ENCODE measurements at places on chromosomes 16 and 17.

GRCh38 chr16:87464691-87465300, 28.0 kb downstream of the ZCCHC14 start:
- no peaks in the 10 kb centered on the region for H3K36me3 ChIP-seq
- H3K27ac ChIP-seq = no peak overlapping the region
- no peaks in the 10 kb centered on the region for H3K4me1 ChIP-seq
- H3K27me3 ChIP-seq = no peaks in the 10 kb centered on the region
- no peak overlapping the region for H3K4me3 ChIP-seq

DNA sequence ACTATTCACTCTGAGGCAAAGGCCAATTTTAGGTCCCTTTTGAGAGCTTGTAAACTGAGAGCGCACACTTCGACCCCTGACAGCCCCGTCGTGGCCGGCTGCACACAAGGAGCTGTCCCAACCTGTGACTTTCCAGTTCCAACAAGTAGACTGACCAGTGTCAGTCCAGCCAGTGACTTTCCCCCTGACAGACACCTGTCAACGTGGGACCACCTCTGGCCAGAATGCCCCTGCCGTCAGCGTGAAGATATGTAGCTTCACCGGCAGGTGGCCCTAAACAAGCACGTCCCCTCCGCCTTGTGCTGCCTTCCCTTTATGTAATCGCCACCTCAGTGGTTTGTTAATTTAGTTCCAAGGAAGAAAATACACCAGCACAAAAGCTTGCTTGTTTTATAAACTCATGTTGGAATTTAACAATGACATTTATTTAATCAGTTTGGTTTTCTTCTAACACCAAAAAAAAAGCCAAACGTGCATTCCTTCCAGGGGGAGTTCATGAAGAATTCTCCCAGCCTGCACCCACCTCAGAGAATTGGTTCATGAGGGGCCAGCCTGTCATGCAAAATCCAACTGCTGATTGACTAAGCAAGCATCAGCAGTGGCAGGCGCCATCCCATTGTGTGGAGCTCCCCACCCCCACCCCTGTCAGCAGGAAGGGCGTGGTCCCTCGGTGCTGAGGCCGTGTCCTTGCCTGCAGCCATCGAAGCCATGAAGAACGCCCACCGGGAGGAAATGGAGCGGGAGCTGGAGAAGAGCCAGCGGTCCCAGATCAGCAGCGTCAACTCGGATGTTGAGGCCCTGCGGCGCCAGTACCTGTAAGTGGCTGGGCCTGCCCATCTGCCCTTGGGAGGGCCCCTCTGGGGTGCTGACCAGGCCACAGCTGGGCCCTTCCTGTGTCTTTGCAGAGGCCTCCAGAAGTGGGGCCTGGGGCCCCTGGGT, 33.9 kb downstream of the PLD6 start:
- no peak for DNase-seq
- no peaks in the 10 kb centered on the region for H3K4me1 ChIP-seq
- no peak overlapping the region for H3K27ac ChIP-seq
- H3K27me3 ChIP-seq = no peaks in the 10 kb centered on the region

- no peaks in the 10 kb centered on the region for H3K4me1 ChIP-seq
- H3K4me3 ChIP-seq = peak overlapping the region; percentile 77
- no peak overlapping the region for H3K27ac ChIP-seq
- no peak for DNase-seq
Observed at GRCh38 chr17:73091770-73092522, 542 bp downstream of the SLC39A11 start.

GRCh38 chr17:79405823-79406222, 205.0 kb downstream of the RBFOX3 start:
- no peak for DNase-seq
- no peaks in the 10 kb centered on the region for H3K36me3 ChIP-seq
- H3K27me3 ChIP-seq = peaks cover 93% of the 10 kb centered on the region
- H3K4me1 ChIP-seq = no peaks in the 10 kb centered on the region
- no peak overlapping the region for H3K27ac ChIP-seq

- no peaks in the 10 kb centered on the region for H3K27me3 ChIP-seq
- H3K27ac ChIP-seq = no peak overlapping the region
- H3K36me3 ChIP-seq = 0 out of 2 replicates have a peak, but pooled peaks cover 2% of the 10 kb centered on the region
- H3K4me3 ChIP-seq = no peak overlapping the region
Observed at GRCh38 chr17:49621946-49622529, 46.4 kb downstream of the NXPH3 start.

- no peak overlapping the region for H3K27ac ChIP-seq
- H3K4me3 ChIP-seq = no peak overlapping the region
- DNase-seq = no peak
- H3K36me3 ChIP-seq = no peaks in the 10 kb centered on the region
Observed at GRCh38 chr16:87435372-87436224, 43.5 kb downstream of the MAP1LC3B start.

DNA sequence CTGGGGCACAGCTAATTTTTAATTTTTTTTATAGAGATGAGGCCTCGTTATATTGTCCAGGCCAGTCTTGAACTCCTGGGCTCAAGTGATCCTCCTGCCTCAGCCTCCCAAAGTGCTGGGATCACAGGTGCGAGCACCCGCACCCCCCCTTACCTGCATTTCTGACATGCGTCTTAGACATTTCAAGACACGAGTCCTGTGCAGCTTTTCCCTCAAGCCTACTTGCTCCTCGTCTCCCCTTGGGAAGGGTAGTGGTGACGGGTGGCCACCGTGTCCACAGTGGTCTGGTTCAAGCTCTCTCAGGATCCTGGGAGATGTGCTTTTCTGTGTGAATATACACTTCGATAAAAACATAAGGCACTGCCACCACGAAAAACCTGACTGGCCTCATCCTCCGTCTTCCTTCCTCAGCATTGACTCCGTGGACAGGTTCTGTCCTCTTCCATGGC, 9.6 kb downstream of the CANT1 start:
- no peak overlapping the region for H3K4me3 ChIP-seq
- DNase-seq = no peak
- H3K36me3 ChIP-seq = no peaks in the 10 kb centered on the region
- H3K27ac ChIP-seq = no peak overlapping the region
- no peaks in the 10 kb centered on the region for H3K27me3 ChIP-seq

GRCh38 chr17:8946476-8946875, 19.0 kb downstream of the PIK3R5 start:
- no peaks in the 10 kb centered on the region for H3K36me3 ChIP-seq
- no peak overlapping the region for H3K4me3 ChIP-seq
- H3K27ac ChIP-seq = no peak overlapping the region
- H3K27me3 ChIP-seq = no peaks in the 10 kb centered on the region

- H3K27ac ChIP-seq = peak within 1 kb of the TSS; percentile 68
- H3K36me3 ChIP-seq = no peaks in the 10 kb centered on the region
Observed at GRCh38 chr17:82418001-82418986, at the start of the genes HEXD and OGFOD3. TSS of gene HEXD (plus strand) at chr17:82418347. CDS start at chr17:82419800, 1,453 bp downstream. TSS of gene OGFOD3 (minus strand) at chr17:82418586. CDS start at chr17:82418485, 101 bp downstream.

DNA sequence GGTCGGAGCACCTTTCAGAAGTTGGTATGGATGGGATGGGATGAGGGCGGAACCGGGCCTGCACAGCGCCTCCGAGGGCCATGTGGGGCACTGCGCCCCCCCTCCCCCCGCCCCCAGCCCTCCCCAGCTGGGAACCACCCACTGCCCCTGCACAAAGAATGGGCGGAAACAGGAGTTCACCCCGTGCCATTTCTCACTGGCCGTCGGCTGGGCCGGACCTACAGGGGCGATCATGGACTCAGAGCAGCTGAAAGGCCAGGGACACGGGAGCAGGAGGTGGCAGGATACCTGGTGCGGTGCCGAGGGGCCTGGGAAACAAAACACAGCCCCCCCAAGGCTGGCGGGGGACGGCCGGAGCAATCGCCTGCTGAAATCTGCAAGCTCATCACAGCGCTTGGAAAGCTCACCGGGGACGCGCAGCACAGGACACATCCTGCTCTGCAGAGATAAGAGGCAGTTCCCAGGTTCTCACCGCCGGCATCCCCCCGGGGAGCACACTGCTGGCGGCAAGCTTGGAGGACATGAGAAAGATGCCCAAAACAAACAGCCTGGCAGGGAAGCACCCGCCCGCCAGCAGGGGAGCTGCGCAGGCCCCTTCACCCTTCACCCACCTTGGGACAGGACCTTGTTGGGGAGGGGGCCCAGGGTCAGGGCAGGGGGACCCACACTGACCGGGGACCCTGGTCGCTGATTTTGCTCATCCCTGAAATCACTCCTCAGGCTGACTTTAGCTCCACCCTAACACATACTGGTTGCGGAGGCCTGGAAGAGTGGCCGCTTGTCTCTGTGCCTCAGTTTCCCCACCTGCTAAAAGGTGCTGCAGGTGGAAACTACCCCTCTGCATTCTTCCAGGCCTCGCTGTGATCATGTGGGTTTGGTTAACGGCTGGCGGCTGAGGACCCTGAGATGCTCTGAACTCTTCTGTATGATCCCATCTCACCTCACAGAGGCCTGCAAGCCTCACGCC, 263.9 kb downstream of the C16orf95 start:
- H3K27ac ChIP-seq = no peak overlapping the region
- DNase-seq = no peak
- H3K4me1 ChIP-seq = no peaks in the 10 kb centered on the region
- no peak overlapping the region for H3K4me3 ChIP-seq
- H3K36me3 ChIP-seq = no peaks in the 10 kb centered on the region

DNA sequence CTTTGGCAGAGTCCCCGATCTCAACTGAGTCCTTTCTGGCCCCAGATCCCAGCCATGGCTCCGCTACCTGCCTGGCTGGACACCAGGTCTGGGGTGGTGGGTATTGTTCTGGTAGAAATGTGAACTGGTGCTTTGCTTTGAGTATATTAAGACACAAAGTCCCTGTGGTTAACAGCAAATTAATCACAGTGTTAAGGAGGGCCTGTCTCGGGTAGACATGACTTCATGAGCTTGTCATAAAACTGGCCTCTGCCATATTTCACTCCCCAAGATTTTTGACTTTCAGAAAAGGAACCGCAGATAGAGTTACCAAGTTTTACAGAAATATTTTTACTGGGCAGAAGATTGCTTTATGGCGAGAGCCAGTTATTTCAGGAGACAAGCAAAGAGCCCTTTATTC, 19.5 kb downstream of the NKD1 start:
- no peak overlapping the region for H3K4me3 ChIP-seq
- H3K4me1 ChIP-seq = no peaks in the 10 kb centered on the region
- no peaks in the 10 kb centered on the region for H3K27me3 ChIP-seq
- H3K36me3 ChIP-seq = no peaks in the 10 kb centered on the region

- peak overlapping the region; percentile 53 for H3K4me3 ChIP-seq
- no peaks in the 10 kb centered on the region for H3K36me3 ChIP-seq
- H3K4me1 ChIP-seq = peaks cover 83% of the 10 kb centered on the region
- no peaks in the 10 kb centered on the region for H3K27me3 ChIP-seq
- peak; percentile 84 for DNase-seq
Observed at GRCh38 chr17:48456589-48456988, 26.6 kb upstream of the SKAP1 start.

DNA sequence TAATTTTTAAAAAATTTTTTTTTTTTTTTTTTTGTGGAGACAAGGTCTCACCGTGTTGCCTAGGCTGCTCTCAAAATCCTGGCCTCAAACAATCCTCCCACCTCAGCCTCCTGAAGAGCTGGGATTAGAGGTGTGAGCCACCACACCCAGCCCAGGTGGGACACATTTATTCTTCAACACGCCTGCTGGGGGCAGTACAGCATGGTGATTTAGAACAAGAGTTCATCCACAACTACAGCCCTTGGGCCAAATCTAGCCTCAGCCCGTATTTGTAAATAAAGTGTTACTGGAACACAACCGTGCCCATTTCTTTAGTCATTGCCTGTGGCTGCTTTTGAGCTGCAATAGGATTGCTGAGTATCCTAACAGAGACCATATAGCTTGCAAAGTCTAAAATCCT, 92.8 kb downstream of the KATNIP start:
- no peaks in the 10 kb centered on the region for H3K36me3 ChIP-seq
- H3K27me3 ChIP-seq = no peaks in the 10 kb centered on the region
- H3K4me3 ChIP-seq = no peak overlapping the region
- H3K4me1 ChIP-seq = no peaks in the 10 kb centered on the region

- no peak overlapping the region for H3K27ac ChIP-seq
- peak overlapping the region; percentile 74 for H3K4me3 ChIP-seq
- H3K27me3 ChIP-seq = peaks cover 97% of the 10 kb centered on the region
Observed at GRCh38 chr17:79024901-79025737, 1.1 kb downstream of the C1QTNF1 start.

GRCh38 chr16:57807968-57808528, 5.8 kb upstream of the KIFC3 start:
- H3K27me3 ChIP-seq = no peaks in the 10 kb centered on the region
- peak; percentile 84 for DNase-seq
- peak overlapping the region; percentile 2 for H3K4me3 ChIP-seq
- H3K4me1 ChIP-seq = peaks cover 30% of the 10 kb centered on the region

DNA sequence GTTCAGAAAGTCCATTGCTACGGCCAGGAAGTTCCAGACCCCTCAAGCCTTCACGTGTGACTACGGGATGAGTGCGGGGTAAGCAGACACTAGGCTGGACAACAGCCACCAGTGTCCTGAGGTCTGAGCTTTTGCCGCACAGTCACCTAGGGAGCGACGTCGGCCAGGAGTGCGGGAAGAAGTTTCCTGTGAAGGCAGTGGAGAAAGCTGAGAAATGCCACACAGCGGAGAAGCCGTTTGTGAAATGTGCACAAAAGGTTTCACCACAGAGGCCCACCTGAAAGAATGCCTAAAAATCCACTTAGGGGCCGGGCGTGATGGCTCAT, 47.4 kb downstream of the SHCBP1 start:
- no peak overlapping the region for H3K27ac ChIP-seq
- no peak overlapping the region for H3K4me3 ChIP-seq
- H3K36me3 ChIP-seq = no peaks in the 10 kb centered on the region
- no peaks in the 10 kb centered on the region for H3K27me3 ChIP-seq
- H3K4me1 ChIP-seq = no peaks in the 10 kb centered on the region

DNA sequence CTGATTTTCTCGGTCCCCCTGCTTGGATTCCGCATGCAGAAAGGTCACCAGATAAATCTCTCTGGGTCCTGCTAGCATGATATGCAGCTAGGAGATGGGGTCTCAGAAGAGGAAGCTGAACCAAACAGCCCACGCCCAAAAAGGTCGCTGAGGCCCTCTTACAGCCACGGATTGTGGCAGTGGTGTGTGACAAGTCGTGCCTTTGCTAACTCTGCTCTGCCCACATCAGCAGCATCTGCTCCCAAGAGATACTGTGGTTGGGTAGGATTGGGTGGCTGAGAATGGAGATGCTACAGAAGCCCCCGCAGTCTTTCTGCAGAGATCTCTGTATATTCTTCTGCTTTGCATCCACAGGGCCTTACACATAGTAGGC, 15.2 kb upstream of the SKAP1 start:
- DNase-seq = no peak
- no peak overlapping the region for H3K4me3 ChIP-seq
- H3K27me3 ChIP-seq = no peaks in the 10 kb centered on the region
- H3K27ac ChIP-seq = no peak overlapping the region
- no peaks in the 10 kb centered on the region for H3K36me3 ChIP-seq
- H3K4me1 ChIP-seq = peaks cover 29% of the 10 kb centered on the region

GRCh38 chr17:58339755-58340404, 11.3 kb upstream of the TSPOAP1 start:
- H3K27me3 ChIP-seq = no peaks in the 10 kb centered on the region
- H3K4me1 ChIP-seq = peaks cover 75% of the 10 kb centered on the region
- peak overlapping the region; percentile 68 for H3K4me3 ChIP-seq
